Sciatic nerve (tissue), 2 donors: ENCODE measurements at places on chromosomes 11 and 22. TPM values are rescaled to one million over a fixed set of nuclear protein-coding genes. Genes with fewer than 3 reads are reported as not detected.

Gene SPDYC
- total RNA-seq = not detected

DNA sequence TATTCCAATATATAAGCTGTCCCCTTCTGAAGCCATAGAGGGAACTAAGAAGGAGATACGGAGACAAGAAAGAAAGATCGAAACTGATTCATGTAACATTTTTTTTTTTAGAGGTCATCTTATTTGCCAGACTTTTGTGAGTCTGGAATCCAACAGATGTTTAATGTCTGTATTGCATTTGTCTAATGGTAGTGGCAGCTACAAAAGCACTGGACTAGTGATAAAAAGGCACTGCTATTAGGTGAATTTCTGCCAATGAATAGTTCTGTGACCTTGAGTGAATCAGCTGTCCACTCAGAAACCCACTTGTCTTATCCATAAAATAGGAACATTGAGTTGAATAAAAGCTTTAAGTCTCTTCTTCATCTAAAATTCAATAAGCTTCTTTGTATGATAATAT is 25.8 kb upstream of the LUZP2 start:
- DNase-seq = no peak

Gene ST3GAL4
- total RNA-seq = 72.4 TPM

Gene FOLR2
- total RNA-seq = 28.4 TPM

GRCh38 chr22:49655168-49655812 is 172.4 kb downstream of the BRD1 start:
- no peak for DNase-seq

GRCh38 chr11:35491231-35491871 is 34.1 kb downstream of the PAMR1 start:
- no peak for DNase-seq

- no peak for DNase-seq
Measured at GRCh38 chr22:45626198-45626651, 45.4 kb upstream of the ATXN10 start.

Gene TEX54
- not detected for total RNA-seq

DNA sequence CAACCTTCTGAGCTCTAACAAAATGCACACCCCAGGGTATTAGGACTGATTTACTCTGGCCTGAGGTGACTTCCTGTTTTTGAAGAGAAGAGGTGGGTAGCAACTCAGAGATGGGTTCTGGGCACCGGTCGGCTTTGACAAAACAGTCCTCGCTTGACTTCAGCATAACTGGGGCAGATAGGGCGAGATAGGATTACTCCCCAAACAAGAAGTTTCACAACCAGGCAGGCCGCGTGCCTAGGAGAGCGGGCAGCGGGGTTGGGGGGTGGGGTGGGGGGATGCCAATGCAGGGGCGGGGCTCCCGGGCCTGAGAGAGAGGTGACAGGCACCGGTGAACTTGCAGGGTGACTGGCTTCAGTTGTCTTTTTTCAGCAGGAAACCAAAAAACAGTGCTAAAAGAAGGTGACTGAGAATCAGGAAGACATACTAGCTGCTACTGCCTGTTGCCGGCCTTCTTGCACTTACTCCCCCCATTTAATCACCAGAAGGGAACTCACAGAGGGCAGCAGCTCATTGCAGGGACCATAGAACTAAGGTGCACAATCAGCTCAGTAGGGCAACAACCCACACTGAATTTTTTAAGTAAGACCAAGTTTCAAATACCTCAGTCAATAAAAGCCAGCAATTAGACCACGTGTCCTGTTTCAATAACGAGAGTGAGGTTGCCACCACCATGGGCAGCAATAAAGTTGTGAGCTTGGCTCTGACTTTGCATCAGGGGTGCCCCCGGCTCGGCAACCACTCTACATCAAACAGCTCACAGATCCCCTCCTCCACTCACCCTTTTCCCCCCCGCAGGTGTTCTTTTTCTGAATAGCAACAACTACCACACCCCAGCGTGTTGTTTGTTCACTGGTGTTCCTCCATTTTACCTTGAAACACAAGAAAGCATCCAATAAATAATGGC is 37.2 kb upstream of the ETS1 start:
- no peak for DNase-seq

Gene RHBDD3
- total RNA-seq = 18.0 TPM

DNA sequence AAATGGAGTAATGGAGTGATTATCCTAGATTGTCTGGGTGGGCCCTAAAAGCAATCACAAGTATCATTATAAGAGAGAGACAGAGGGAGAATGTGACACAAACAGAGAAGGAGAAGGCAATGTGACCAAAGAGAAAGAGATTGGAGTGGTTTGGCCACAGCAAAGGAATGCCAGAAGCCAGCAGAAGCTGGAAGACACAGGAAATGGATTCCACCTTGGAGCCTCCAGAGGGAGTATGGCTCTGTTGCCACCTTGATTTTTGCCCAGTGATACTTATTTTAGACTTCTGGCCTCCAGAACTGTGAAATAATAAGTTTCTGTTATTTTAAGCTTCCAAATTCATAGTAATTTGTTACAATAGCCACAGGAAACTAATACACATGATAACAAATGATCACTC is 36.8 kb upstream of the OR5P2 start:
- no peak for DNase-seq

DNA sequence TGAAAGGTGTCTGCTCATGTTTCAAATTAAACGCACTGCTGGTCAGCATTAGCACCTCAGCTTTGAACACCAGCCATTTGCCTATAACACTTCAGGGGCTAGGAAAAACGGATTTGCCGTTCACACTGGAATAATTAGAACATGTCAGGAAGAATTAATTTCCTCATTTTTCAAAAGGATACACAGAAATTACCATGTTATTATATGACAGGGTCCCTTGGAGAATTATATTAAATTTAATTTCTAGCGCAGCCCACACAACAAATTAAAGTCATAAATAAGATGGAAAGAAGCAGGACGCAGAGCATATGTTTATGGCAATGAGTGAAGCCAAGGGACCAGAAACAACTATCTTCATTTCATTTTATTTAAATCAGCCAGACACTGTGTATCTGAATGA is 83.8 kb upstream of the SOX6 start:
- DNase-seq = no peak

Gene CLDN5
- 136 TPM for total RNA-seq

Gene TXN2
- 45.4 TPM for total RNA-seq

DNA sequence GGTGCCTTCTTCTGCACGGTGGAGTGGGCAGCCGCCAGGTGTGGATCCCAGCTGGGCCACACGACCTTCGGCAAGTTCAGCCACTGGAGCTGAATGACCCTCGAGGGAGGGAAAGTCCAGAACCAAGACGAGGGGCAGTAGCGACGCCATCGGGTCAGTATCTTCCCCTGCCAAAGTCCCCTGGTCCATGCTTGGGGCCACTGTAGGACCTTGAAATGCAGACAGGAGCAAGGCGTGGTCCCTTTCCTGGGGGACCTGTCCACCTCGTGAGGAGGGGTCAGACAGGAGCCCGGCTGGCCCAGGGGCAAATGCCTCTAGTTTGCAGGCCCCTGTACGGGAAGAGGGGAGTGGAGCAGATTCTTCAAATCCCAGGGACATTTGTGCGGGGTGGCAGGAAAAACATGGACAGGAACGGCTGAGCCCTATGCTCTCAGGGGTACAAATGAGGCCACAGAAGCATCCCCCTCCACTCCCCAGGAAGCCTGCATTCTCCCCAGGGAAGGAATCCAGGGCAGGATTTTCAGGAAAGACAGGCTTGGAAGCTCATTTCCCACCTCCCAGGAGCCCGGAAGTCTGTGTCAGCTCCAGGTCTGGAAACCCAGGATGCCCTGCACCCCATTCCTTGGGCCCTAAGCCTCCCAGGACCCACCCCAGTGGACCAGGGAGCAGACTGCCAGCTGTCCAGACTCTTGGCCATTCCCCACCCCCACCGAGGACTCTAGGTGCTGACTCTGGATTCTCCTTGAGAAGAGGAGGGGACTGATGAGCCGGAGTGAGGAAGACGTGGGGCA is 6.6 kb downstream of the SHANK2 start:
- no peak for DNase-seq

Gene PKP3
- 0.49 TPM for total RNA-seq

DNA sequence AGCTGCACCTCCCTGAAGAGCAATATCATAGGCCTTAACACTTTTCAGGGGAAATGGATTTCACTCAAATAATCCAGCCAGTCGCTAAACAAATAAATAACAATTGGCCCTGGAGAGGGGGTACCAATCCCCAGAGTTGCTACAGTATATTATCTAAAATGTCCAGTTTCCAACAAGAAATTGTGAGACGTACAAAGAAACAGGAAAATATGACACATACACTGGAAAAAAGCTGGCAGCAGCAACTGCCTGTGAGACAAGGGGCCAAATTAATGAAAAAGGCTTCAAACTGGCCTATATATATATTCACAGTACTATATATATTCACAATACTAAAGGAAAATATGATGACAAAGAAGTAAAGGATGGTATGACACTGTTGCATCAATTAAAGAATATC is 4.0 kb downstream of the NF2 start:
- DNase-seq = no peak
